ENCODE measurements at places on chromosomes 1 and 21. TPM values are rescaled to one million over a fixed set of nuclear protein-coding genes. Genes with fewer than 3 reads are reported as not detected.

GRCh38 chr1:192081359-192081758, 76.9 kb upstream of the RGS18 start:
- no peak for DNase-seq

GRCh38 chr1:100387657-100388350, 35.5 kb downstream of the CDC14A start:
- no peak for DNase-seq

DNA sequence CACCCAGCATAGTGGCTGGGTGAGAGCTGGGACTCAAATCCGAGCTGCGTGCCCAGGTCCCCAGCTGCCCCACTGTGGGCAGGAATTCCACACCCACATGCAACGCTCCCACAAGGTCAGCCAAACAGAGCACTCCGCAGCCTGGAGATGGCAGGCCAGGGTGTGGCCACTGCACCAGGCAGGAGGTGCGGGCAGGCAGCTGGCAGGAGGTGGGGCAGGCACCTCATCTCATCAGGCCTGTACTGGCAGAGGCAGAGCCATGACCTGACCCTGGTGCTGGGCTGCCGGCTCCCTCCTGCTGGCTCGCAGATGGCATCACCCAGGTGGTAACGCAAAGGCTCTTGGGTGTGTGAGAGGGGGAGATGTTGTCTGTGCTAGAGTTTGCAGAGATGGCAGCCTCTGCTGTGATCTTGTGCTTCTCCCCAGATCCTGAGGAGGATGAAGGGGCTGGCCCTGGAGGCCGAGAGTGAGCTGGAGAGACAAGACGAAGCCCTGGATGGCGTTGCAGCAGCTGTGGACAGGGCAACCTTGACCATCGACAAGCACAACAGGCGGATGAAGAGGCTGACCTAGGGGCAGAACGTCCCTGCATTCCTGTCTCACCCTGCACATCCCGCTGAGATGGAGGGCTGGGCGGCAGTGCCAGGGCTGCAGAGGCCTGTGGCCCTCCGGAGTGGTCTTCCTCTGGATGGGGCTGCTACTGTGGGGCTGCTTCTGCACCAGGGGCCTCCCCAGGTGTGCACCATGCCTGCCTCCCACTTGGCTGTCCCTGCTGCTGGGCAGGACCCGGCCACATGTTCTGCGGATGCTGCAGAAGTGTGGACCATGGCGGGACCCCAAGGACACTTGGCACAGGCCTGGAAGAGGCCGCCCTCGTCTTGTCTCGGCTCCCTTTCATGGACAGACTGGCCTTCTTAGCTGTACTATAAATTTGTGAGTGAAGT, 35.1 kb upstream of the PRSS38 start:
- no peak for DNase-seq

GRCh38 chr1:246641394-246641793, 75.1 kb downstream of the CNST start:
- DNase-seq: peak; percentile 44

The RGS7 gene
- 0.68 TPM for polyA plus RNA-seq
